Mammary epithelial cell (primary cell): ENCODE measurements at places on chromosomes 16 and 17. TPM values are rescaled to one million over a fixed set of nuclear protein-coding genes. Genes with fewer than 3 reads are reported as not detected.

GRCh38 chr17:71885662-71886061 is 235.2 kb upstream of the SOX9 start:
- no peak for DNase-seq

TEKT5 gene
- not detected in 2 replicates for total RNA-seq

- no peak for DNase-seq
Measured at GRCh38 chr16:8849411-8850011, 19.3 kb downstream of the CARHSP1 start.

MT1M gene
- total RNA-seq, result 2.5 TPM

DNA sequence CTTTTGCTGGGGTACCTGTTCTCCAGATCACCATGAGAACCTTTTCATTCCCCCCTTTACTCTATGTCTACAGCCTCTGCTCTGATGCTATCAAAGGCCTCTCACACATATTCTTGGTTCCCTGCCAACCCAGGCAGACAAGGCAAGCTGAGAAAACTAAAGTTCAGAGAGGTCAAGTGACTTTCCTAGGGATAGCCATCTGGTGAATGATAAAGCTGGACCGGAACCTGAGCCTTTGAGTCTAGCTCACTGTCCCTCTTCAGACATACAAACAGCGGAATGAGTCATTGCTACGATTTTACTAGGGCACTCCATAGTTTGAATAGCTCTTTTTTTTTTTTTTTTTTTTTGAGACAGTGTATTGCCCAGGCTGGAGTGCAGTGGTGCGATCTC is 73.3 kb downstream of the XYLT1 start:
- DNase-seq, result no peak

- no peak for DNase-seq
Measured at GRCh38 chr17:79041723-79042420, 17.9 kb downstream of the C1QTNF1 start.

DNA sequence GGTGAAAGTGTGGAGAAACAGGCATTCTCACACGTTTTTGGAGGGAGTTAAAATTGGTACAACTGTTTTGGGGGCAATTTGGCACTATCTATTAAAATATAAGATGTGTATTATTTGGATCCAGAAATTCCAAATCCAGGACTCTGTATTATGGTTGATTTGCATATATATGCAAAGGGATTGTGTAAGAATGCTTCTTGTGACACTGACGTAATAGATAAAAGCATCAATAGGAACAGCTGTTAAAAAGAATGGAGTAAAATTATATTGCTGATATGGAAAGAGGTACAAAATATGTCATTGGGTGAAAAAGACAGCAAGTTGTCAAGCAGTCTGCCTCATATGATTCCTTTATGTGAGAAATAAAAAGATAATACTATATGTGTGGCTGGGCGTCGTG is 17.3 kb downstream of the FA2H start:
- DNase-seq, result no peak

DNA sequence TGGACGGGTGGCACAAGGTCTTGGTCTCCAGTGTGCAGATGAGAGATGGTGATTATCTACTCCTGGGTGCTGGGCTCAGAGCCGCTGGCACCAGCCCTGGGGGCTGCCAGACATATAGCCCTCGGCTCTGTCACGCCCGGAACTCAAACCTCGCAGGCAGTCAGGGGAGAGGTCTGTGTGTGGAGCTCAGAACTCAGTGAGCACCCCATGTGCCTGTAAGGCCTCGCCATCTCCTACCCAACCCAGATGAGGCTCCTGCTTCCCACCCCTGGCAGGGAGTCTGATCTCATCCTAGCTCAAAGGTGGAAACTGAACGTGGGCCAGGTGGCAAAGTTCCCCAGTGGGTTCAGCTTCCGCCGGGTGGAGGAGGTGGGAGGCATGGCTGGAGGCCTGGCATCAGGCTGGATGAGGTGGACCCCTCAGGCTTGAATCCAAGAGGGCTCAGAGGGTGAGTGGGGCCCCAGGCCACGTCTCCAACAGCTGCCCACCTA is 22.6 kb upstream of the NPTX1 start:
- DNase-seq, result no peak

- DNase-seq, result peak; percentile 91
Measured at GRCh38 chr17:79036596-79036995, 12.6 kb downstream of the C1QTNF1 start.

- no peak for DNase-seq
Measured at GRCh38 chr16:51941412-51941811, 605.5 kb downstream of the TOX3 start.

OR1F1 gene
- not detected for total RNA-seq

- DNase-seq, result peak; percentile 69
Measured at GRCh38 chr17:28949185-28950016, 1.9 kb downstream of the PHF12 start.

DNA sequence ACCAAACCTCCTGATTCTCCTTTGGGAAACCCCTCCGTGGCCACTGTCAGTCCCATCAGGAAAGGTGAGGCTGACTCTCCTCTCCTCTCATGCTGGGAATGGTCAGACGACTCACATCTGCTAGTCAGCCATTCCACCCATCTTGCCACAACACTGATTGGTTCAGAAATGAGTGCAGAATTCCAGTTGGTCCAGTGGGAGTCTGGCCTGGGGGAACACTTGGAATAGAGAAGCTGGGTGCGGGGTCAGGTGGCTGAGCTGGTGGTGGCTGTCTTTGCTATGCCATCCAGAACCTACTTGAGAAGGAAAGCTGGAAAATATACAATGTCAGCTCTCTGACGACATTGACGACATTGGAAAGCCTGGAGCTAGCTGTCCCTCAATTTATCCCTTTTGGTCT is 23.6 kb upstream of the PLLP start:
- DNase-seq, result peak; percentile 31

KREMEN2 gene
- total RNA-seq, result 0.45 and 0.96 TPM in 2 replicates

DNA sequence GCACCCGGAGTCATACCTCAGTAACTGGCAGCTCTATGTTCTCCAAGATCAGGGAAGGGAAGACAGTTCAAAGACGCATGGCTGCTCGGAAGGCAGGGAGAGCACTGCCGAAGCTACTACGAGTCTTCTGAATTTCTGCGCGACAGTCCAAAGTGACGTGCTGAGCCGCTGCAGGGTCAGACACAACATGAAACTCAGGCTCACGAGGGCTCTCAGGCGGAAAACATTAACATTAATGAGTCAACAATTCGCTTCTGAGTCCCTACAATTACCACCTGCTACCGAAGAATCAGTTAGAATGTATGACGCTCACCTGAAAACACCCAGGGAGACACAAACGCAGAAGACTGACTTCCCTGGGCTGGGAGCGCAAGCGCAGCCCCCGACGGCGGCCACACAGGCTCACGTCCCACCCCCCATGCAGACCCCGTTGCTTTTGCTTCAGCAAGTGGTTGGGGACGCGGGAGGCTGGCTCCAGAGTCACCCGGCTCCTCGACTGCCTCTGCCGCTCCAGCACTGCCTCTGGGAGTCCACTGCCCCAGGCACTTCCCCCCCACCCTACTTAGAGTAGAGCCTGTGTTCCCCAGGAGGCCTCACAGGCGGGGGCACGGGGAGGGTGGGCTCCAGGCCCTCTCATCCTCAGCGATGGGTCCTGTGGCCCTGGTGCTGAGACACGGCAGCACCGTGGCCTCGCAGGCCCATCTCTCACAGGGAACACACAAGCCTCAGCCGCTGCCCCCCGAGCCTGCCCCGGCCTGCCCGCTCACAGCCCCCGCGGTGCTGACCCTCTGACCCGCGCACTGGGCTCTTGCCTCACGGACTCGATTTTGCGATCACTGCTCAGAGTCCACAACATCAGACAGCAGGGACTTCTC is 38.9 kb downstream of the LMF1 start:
- no peak for DNase-seq

DNA sequence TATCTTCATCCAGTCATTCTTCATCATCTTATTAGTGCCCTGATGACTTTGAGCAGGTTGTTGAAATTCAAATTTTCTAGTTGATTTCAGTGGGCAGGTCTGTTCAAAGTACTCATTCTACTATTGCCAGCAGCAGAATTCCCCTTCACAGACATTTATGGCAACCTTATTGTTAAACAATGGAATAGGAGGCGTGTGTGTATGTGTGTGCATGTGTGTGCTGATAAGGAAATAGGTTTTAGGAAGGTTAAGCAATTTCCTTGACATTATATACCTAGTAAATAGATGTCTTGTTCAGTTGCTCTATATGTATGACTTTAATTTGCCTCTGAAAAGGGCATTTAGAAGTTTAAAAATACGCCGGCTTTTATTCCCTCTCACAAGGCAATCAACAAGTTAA is 601.4 kb upstream of the CA10 start:
- no peak for DNase-seq

GRCh38 chr16:11554053-11554452 is 32.7 kb downstream of the LITAF start:
- no peak for DNase-seq

DNA sequence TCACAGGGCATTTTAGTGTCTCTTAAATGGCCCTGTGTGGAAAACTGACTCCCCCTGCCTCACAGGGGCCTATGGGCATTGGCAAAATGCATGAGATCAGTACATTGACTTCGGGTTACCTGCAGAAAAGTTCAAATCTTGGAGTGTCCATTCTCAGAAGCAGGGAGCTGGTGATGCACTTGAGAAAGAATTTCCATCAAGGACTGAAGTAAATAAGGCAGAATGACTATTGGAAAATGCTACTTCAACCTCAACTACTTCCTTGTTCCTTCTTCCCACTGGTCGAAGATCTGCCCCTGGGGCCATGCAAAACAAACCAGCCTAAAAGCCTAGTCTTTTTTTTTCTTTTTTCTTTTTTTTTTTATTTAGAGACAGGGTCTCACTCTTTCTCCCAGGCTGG is 13.8 kb upstream of the GSDMA start:
- no peak for DNase-seq

DNA sequence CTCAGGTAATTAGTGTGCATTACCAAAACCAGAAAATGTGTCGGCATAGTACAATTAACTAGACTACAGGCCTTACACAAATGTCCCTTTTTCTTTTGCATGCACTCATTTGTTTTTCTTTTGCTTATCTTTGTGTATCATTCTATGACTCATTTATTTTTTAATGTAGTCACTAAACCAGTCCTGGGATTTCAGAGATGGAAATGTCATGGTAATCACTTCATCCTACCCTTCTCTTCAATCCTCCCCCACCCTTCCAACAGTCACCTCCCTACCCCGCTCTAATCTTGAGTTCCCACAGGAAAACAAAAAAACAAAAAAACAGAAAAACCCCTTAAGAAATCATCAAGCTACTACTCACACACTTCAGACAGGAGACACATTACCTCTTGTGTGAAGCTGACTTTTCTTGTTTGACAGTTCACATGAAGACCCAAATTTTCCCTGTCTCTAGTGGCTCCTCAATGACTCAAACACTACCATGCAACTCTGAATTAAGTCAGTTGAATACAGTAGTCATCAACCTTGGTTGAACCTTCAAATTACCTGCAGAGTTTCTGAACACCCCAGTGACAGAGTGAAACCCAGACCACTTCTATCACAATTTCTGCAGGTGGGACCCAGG is 242.4 kb upstream of the SALL1 start:
- peak; percentile 67 for DNase-seq

DNA sequence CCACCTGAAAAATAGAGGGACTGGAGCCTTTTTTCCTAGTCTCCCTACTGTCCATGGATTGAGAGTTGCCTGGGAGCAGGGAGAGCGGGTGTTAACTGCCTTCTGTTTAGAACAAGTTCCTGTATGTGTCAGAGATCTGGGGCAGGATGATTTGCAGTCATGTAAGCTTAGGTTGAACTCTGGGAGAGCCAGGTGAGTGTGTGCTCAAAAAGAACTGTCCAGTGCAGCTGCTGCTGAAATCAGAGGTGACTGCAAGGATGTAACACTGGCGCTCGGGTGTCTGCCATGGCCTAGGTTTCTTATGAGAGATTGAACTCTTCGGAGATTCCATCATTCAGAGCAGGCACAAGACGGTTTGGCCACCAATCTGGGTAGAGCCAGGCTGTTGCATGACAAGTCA is 432.5 kb downstream of the CDH13 start:
- peak; percentile 36 for DNase-seq

DNA sequence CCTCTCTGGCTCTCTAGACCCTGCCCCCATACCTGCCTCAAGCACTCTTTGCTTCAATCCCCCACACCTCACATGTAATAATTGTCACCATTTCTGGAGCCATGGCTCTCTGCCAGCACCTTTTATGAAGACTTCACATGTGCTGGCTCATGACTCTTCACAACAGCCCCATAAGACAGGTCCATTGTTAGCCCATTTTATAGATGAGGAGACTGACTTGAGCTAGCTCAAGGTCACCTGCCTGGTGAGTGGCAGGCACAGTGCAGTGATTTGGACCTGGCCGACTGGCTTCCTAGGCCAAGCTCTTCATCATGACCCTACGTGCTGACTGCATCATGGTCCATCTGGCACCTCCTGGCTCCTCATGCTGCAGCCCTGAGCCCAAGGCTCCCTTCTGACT is 25.0 kb downstream of the FAM20A start:
- no peak for DNase-seq

- no peak for DNase-seq
Measured at GRCh38 chr16:57882792-57883191, 80.5 kb upstream of the KIFC3 start.

- peak; percentile 9 for DNase-seq
Measured at GRCh38 chr17:27776882-27777624, 23.3 kb downstream of the NOS2 start.

SDR42E1 gene
- total RNA-seq, result 19.7 TPM

GRCh38 chr17:82213251-82214011 is 789 bp upstream of the CCDC57 start:
- DNase-seq, result peak; percentile 66

DNA sequence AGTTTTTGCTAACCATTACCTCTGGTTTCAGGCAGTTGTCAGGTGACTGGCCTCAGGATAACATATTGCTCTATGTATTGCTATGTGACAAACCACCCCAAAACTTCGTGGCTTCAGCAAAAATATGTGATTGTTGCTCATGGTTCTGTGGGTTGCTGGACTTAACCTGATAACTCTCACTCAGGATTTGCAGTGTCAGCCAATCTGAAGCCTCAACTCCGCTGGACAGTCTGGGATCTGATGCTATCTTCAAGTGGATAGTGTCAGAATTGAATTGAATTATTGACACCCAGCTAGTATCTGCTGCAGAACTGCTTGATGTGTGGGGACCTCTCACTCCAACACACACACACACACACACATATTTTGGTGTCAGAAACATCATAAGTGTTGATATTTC is 34.7 kb upstream of the GUCY2D start:
- no peak for DNase-seq

PPL gene
- 73.2 TPM for total RNA-seq
